ENCODE measurements at places on chromosomes 3 and 15. TPM values are rescaled to one million over a fixed set of nuclear protein-coding genes. Genes with fewer than 3 reads are reported as not detected.

GRCh38 chr15:60469893-60470641, 8.9 kb downstream of the ICE2 start:
- no peak for DNase-seq

- DNase-seq = no peak
These were observed 40.8 kb upstream of the ABHD17C start for GRCh38 chr15:80654299-80654698.

DNA sequence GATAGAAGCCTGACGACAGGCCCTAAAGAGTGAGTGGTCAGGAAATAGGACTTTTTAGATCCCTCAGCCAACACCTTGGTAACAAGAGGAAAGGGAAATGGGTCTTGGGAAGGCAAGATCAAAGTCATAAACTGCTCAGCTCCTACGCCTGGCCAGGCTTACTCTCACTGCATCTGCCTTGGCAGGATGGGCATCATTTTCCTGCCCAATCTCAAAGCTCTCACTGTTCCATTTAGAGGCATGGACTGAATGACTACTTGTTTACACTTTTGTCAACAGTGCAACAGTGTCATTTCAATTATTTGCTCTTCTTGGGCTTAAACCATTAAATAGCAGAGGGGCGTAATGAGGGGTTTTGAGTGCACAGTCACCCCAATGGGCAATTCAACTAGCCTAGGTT, 808.7 kb downstream of the GRM7 start:
- no peak for DNase-seq

DNA sequence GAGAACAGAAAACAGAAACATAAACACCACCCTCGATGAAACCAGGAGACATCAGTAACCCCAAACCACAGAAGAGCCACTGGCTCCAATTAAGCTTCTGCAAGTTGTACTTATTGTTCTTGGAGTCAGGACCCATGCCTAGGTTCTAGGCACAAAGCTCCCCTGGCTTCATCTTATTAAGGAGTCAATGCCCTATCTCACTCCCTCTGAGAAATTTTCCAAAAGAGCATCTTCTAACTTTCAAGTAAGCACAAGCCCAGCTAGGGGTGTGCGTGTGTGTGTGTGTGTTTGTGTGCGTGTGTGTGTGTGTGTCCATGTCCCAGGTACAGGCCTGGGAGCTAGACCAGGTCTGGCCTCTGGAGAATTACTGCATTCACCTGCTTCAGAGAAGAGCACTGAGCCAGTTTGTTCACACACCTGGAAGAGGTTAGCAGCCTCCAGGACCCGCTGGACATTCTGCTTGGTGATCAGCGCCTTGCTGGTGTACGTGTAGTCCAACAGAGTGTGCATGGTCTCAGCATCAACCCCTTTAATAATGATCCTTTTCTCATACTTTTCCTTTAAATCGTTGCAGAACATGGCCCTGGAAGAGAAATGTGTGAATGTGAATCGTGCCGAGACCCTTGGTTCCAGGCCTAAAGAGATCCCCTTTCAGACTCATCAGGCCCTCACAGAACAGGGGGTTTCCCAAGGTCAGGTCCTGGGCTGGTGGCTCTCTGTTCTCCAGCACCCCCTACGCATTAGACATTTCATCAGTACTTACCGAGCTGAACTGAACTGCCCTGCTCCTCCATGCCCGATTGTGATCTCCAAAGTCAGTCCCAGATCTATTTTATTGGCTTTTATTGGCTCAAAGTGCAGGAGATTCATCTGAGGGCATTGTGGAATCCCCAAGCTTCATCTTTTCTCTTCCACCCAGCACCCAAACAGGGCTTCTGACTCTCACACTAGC, 27.8 kb downstream of the KLHL6 start:
- no peak for DNase-seq

DNA sequence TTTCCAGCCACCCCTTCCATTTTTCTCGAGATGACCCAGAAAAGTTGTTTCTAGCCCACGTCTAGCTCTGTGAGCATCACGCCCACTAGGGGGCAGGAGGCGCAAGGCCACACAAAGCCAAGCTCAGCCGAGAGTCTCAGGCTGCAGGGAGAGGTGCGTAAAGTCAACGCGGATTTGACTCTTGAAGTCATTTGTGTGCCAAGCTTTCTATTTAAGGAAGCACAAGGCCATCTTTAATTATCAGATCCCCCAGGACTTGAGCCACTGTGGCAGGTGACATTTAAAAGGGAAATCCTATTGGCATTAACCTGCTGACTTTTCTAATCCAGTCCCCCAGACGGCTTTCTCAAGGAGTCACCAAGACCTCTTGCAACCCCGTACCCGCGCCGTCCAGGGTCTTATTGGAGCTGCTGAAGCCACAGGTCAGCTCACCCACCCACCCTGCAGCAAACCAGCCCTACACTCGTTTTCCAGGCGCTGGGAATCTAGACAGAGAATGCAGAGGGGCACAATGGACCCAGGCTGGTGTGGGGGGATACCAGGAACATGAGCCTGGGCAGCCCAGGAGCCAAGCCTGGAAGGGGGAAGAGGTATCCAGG, 62.1 kb downstream of the CAPN7 start:
- peak; percentile 96 for DNase-seq

- DNase-seq = no peak
These were observed 172.6 kb upstream of the CNTN3 start for GRCh38 chr3:74787011-74787410.

GRCh38 chr3:133463347-133463860, 63.5 kb downstream of the BFSP2 start:
- DNase-seq = no peak

GRCh38 chr15:39756806-39757522, 25.7 kb downstream of the FSIP1 start:
- no peak for DNase-seq

DNA sequence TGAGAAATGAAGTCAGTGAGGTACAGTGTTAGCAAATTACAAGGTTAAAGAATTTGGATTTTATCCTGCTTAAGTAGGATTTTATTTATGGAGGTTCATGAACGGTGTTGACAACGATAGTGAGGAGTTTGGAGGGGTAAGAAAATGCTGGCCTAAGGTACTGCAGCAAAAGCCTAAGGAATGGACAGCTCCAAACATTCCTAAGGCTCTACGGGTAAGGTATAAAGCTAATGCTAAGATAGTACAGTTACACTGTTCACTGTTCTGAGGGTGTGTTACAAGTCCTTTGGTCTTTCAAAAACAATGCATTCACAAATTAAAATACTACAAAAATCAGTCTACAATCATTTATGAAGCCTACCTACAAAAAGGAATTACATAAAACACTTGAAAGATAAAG, 7.3 kb downstream of the MTMR10 start:
- no peak for DNase-seq

DNA sequence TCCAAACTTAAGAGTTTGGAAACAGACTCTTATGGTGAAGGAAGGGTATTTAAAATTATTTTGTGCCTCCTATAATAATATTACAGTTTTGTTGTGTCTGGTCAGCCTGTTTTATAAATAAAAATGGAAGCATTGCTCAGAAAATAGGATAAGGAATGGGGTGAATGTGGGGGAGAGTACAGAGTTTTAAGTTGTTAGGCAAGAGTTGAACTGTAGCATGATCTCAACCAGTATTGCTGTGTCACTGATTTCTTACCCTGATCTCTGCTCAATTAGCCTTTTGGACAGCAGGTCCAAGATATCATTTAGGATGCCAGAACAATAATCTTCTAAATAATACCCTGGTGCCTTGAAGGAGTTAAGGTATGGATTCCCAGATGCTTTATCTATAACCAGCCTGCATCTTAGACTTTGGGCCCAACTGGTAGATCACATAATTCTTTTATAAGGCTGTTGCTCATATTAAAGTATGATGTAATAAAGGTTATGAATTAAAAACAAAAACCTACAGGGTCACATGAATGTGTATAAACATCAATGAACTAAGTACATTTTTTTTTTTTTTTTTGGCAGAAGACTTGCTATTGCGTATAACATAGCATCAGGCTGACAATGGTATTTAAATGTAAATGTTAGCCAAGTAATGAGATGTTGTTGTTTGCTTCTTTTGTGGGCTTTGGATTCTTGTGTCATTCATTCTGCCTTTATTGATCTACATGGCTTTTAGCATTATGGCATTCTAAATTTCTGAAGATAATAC, 70.0 kb downstream of the MITF start:
- DNase-seq = no peak

DNA sequence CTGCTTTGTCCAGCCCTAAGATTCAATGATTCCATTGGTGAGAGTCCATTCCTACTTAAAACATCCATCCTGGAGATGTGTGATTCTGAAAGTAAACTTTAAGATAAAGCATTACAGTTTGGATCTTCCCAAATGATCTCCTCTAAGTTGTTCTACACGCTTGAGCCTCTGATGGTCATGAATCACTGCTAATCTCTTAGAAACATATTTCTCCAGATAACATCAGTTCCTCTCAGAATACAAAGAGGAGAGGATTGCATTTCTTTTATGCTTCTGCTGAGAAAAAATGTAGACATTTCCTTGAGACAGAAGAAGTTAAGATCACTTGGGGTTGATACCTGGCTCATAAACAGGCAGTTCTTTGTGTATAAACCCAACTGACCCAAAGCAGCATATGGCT, 281.2 kb upstream of the DPH6 start:
- no peak for DNase-seq

DNA sequence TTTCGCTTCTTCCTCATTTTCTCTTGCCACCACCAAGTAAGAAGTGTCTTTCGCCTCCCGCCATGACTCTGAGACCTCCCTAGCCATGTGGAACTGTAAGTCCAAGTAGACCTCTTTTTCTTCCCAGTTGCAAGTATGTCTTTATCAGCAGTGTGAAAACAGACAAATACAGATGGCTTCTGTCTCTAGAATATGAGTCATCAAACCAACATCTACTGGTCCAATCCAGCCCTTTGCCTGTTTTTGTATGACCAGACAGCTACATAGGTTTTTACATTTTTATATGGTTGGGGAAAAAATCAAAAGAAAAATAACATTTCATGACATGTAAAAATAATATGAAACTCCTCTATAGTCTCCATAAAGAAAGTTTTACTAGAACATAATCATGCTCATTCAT, 118.7 kb upstream of the PTPRG start:
- no peak for DNase-seq

- DNase-seq = no peak
These were observed 22.5 kb upstream of the VPS8 start for GRCh38 chr3:184789314-184789998.

DNA sequence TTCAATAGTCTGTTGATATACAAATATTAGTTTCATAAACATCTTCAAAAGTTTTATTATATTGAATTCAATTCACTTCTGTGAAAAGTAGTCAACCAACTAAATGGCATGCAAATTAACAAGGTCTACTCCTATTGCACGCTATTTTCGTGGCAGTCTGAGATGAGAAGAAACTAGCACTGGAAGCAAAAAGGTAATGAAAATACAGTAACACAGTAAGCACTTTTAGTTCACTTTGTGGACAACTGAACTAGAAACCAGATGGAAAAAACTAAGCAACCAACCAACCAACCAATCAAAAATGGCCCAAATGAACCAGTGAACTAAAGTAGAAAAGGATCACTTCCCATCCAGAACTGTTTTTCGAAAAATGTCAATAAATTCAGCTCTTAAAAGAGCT, 55.7 kb upstream of the ACTC1 start:
- no peak for DNase-seq

- no peak for DNase-seq
These were observed 118.2 kb upstream of the GOLIM4 start for GRCh38 chr3:168213920-168214319.

- DNase-seq = peak; percentile 68
These were observed 81.7 kb downstream of the MEGF11 start for GRCh38 chr15:66171841-66172240.

DNA sequence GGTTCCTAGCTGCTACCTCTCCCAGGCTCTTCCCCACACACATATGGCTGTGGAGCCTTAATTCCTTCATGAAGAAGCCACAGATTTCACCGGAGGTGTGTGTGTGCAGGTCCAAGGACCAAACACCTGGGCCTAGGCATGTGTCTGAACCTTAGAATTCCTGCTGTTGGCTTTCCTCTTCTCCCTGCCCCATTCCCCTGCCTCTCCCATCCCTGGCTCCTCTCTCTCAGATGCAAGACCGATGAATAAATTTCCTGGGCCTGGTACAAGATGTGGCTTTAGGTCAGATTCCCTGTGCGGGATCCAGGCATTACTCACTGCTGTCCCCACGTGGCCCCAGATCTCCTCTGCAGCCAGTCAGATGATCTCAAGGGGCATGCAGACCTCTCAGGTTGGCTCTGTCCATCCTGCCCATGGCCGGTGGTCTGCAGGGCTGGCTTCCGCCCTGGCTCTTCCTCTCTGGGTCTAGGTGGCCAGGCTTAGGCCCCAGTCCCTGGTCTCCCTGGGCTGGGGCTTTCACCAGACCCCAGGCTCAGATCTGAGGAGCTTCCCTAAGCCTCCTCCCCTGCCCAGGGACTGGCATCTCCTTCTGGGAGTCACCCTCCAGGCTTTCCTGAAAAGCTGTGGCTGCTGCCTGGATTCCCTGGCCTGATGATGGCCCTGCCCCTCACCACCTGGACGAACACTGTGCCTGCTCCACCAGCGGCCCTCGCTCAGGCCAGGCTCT, 20.5 kb downstream of the CCR9 start:
- no peak for DNase-seq

DNA sequence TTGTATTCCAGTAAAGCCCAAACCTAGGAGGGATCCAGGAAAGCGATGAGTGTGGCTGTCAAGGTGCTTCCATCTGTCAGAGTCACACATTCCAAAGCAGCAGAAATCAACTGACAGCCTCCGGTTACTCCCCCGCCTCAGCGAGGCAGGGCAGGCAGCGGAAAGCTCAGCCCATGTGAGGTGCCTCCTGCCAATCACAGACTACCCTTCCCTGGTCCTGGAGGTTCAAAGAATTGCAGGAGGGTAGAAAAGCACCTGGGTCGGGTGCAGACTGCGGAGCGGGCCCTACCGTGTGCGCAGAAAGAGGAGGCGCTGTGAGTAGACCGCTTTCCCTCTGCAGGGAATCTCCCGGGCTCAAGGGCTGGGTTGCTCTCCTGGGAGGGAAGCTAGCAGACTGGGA, at the start of gene UPK1B:
TSS of gene UPK1B (plus strand) at position 274 of the 400 bp plus-strand sequence. CDS start 13,144 bp downstream, outside the sequence.
- no peak for DNase-seq

GRCh38 chr3:18611991-18612390, 186.9 kb upstream of the SATB1 start:
- DNase-seq = no peak

DNA sequence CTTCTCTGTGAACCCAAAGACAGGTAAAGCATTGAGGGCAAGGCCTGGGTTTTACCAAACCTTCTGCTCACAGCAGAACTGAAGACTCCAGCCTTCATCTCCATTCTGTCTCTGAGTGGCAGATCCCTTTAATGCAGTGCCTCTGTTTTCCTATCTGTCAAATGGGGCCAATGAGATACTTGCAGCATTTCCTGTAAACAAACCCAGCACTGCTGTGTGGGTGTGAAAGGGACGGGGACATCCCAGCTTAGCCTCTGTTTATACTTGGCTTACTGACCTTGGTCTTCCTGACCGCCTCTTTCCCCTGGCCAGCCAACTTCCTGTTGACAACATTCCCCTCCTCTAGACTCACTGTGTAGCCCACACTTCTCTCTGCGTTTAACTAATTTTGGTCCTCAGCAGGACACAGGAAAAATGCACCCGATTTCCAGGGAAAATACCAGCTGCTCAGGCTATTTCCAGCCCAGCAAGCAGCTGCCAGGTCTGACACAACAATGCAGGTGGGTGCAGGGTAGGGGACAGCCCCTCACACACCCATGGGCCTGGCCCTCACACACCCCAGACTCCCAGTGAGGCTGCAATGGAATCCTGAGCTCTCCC, 105.9 kb upstream of the HERC1 start:
- DNase-seq = peak; percentile 69

The MAP6D1 gene
- 1.4 TPM for total RNA-seq

The ZNF80 gene
- total RNA-seq = not detected

The AHSG gene
- not detected for total RNA-seq

The CD86 gene
- 9.7 TPM for total RNA-seq

The ROPN1 gene
- total RNA-seq = not detected

The CHDH gene
- total RNA-seq = 3.7 TPM

The DPPA4 gene
- not detected for total RNA-seq

The DIPK2A gene
- total RNA-seq = 20.3 TPM

The ZBED2 gene
- not detected for total RNA-seq

The MCF2L2 gene
- 1.3 TPM for total RNA-seq

Data from posterior vena cava (tissue), 2 donors.